ENCODE measurements at places on chromosomes 5 and 9. TPM values are rescaled to one million over a fixed set of nuclear protein-coding genes. Genes with fewer than 3 reads are reported as not detected.
A peak's percentile ranks its signal among the peaks of the same experiment; 100 is the strongest.

DNA sequence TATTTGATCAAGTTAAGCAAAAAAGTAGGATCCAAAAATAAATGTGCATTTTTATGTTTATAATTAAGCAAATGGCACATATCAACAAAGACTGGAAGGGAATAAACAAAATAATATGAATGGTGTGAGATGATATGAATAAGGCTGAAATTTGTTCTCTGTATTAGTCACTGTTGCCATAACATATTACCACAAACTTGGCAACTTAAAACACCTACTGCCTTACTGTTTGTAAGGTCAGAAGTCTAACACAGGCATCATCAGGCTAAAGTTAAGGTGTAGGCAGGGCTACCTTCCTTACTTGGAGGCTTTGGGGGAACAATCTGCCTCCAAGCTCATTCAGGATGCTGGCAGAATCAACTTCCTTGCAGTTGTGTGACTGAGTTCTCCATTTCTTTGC is 19.3 kb downstream of the PGGT1B start:
- H3K36me3 ChIP-seq: peaks cover 2% of the 10 kb centered on the region
- no peak overlapping the region for H3K4me3 ChIP-seq
- H3K27me3 ChIP-seq: no peaks in the 10 kb centered on the region
- no peak overlapping the region for H3K27ac ChIP-seq
- peak; percentile 8 for DNase-seq
- H3K4me1 ChIP-seq: no peaks in the 10 kb centered on the region

DNA sequence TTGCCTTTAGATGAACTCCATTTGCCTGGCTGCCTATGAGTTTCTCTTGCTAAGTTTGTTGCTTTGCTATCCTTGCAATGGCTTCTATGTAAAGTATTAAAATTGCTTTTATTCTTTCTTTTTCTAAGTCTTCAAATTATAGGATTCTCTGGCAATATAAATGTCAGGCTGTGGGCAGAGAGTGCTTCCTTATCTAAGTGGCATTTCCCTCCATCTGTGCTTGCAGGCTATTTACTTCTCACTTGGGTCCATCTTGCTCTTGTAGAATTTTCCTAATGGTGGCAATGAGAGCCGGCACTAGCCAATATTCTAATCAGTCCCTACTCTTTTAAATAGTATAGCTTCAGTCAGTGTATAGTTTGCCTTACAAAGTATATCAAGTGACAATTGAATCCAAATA is 63.3 kb downstream of the FAM174A start:
- no peaks in the 10 kb centered on the region for H3K36me3 ChIP-seq
- no peak overlapping the region for H3K4me3 ChIP-seq

- no peak overlapping the region for H3K27ac ChIP-seq
- no peak overlapping the region for H3K4me3 ChIP-seq
- H3K36me3 ChIP-seq: no peaks in the 10 kb centered on the region
- no peaks in the 10 kb centered on the region for H3K27me3 ChIP-seq
- peak; percentile 97 for DNase-seq
Observed at GRCh38 chr9:107404161-107404560, 85.4 kb downstream of the KLF4 start.

DNA sequence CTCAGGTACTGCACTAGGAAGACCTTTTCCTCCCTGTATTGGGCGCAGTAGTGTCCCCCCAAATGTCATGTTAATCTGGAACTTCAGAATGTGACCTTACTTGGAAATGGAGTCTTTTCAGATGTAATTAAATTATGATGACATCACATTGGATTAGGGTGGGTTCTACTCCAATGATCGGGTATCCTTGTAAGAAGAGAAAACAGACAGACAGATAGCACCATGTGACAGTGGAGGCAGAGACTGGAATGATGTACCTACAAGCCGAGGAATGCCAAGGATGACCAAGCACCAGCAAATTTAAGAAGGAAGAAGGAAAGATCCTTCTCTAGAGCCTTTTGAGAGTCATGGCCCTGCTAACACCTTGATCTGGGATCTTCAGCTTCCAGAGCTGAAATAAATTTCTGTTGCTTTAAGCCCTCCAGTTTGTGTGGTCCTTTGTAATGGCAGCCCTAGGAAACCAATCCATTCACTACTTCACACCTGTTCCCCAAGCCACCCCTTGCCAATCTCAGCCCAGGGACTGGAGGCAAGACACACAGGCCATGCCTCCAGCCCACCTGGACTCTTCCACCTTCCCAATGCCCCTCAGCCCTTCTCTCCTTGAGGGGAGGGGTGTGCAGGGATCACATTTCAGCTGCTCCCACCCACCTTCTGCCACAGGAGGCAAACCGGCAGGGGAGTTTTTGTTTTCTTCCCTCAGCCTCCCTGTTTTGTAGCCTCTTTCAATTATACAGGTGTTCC is 1.6 kb downstream of the CCNJL start:
- peaks cover 5% of the 10 kb centered on the region for H3K36me3 ChIP-seq
- no peak overlapping the region for H3K4me3 ChIP-seq
- H3K27ac ChIP-seq: peak overlapping the region; percentile 35
- DNase-seq: no peak
- peaks cover 8% of the 10 kb centered on the region for H3K4me1 ChIP-seq

DNA sequence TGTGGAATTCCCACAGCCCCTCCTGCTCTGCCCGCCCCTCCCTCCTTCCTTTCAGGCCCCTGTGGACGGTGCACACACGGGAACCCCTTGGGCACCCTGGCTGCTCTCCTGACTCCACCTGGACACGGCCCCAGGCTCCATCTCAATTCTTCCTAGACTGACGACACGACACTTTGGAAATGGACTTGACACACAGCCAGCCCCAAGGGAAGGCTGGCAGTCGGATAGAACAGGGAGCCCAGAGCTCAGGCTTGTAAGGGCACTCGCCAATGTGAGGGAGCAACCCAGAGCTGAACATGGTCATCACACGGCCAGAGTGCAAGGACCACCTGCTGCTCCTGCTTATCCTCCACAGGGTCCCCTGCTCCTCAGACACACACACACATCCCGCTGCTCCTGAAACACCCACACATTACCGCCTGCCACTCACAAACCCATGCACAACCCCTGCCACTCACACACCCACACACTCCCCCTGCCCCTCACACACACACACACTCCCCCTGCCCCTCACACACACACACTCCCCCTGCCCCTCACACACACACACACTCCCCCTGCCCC is 8.9 kb downstream of the SLC9A3 start:
- DNase-seq: no peak
- no peaks in the 10 kb centered on the region for H3K4me1 ChIP-seq
- no peaks in the 10 kb centered on the region for H3K36me3 ChIP-seq
- no peak overlapping the region for H3K4me3 ChIP-seq
- peaks cover 12% of the 10 kb centered on the region for H3K27me3 ChIP-seq
- no peak overlapping the region for H3K27ac ChIP-seq

DNA sequence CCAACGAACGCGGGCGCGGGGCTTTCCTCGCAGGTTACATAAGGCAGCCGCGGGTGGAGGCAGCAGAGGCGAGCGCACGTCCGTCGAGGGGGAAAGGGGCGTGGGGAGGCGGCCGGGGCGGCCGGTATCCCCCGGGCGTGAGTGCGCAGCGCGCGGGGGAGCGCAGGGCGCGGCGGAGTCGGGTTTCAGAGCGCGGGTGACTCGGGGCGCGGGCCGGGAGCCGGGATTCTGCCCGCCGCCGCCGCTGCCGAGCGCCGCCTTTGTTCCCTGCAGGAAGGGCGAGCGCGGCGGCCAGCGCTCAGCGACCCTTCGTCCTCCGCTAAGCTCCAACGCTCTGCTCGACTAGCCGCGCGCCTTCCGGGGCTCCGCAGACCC is at the start of gene COL15A1:
Gene COL15A1 (plus strand): TSS at position 226 of the 375 bp plus-strand sequence. CDS start 155 bp downstream, outside the sequence.
- peak within 1 kb of the TSS; percentile 56 for H3K27ac ChIP-seq
- no peaks in the 10 kb centered on the region for H3K27me3 ChIP-seq
- peaks cover 4% of the 10 kb centered on the region for H3K4me1 ChIP-seq
- no peaks in the 10 kb centered on the region for H3K36me3 ChIP-seq
- no peak within 1 kb of the TSS for H3K4me3 ChIP-seq

GRCh38 chr9:94900222-94901018 is 173.9 kb downstream of the AOPEP start:
- peak; percentile 94 for DNase-seq
- H3K27me3 ChIP-seq: no peaks in the 10 kb centered on the region
- no peaks in the 10 kb centered on the region for H3K36me3 ChIP-seq
- peaks cover 10% of the 10 kb centered on the region for H3K4me1 ChIP-seq
- no peak overlapping the region for H3K4me3 ChIP-seq

The HMCN2 gene
- 4.7 TPM for total RNA-seq

The AHRR gene
- total RNA-seq: 1.7 TPM

The RORB gene
- 0.40 TPM for total RNA-seq

The OCLN gene
- 70.3 TPM for total RNA-seq

The TMEM252 gene
- not detected for total RNA-seq

The PARP8 gene
- total RNA-seq: 59.4 TPM

The LIFR gene
- 61.3 TPM for total RNA-seq
